H1 (cell line): ENCODE measurements at places on chromosomes 6 and 20. TPM values are rescaled to one million over a fixed set of nuclear protein-coding genes. Genes with fewer than 3 reads are reported as not detected.

The DEFB121 gene
- total RNA-seq = not detected in 2 replicates

The MAP7 gene
- total RNA-seq = 66.9 and 67.0 TPM in 2 replicates

The PAQR8 gene
- 9.1 and 9.6 TPM in 2 replicates for total RNA-seq

The TREML2 gene
- 0.09 and 0.11 TPM in 2 replicates for total RNA-seq

The VPS16 gene
- 22.6 and 25.9 TPM in 2 replicates for total RNA-seq

The ZNF311 gene
- total RNA-seq = 4.2 and 4.3 TPM in 2 replicates

The PRDM1 gene
- 0.74 and 1.1 TPM in 2 replicates for total RNA-seq
